ENCODE measurements at places on chromosomes 3 and 15.

- no peak for DNase-seq
These were observed 16.9 kb downstream of the TGFBR2 start for GRCh38 chr3:30623351-30623750.

DNA sequence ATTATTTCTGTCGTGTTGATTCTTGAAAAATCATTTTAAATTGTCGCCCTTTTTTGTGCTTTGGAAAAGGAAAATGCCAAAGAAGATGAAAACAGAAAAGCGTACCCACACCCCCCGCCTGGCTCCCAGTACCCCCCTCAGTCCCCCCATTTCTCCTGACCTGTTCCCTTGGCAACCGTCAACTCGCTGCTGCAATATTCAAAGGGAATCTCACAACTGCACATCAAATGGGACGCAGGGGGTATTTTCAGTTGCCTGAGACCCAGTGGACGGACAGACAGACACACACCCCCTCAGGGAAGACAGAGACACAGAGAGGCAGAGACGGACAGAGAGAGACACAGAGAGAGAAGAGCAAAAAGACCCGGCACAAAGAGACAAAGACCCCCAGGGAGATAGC, 83.5 kb upstream of the PRR20G start:
- DNase-seq, result no peak

DNA sequence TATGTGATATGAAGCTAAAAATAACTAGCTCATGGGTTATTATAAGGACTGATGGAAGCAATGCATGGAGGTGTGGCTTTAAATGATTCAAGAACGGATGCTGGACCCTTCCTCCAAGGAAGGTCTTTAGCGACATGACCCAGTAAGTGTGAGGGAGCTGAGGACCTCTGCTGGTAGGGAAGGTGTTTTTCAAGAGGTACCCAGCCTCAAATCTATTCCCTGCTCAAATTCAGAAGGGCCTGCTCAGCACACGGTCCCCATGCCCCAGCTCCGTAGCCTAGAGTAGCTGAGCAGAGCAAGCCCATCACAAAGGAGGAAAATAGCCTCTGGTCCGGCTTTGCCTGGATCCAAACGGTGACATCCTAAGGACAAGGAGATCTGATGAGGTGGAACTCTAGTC, 266.2 kb upstream of the IGF1R start:
- no peak for DNase-seq

DNA sequence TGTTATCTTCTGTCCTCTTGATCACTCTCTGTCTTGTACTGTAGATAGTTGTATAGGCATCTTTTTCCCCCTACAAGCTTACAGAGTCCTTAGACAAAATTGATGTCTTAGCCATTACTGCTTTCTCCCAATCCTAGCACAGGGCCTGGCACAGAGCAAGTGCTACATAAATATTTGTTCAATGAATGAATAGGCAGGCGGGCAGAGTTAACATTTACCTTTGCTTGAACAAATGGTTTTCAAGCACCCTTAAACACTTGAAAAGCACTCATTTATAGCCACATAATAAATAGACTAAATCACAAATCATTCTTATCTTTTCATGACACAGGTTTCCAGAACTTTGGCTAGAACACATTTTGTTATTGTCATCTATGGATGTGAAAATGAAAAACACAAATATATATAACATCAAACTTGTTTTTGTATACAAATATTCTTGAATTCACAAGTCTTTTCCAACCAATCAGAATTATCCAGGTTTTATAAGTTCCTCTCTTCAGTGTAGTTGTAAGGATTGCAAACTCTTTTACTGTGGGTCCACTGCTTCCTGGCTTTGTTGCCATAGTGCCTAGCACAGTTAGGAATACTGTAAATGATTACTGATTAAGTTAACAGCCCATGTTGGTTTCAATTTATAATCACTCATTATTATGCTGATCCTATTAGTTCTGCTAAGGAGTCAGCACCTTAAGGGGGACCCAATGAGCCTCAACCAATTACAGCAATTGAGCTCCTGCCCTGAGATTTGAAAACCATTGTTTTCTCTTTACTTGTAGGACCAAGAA, 61.9 kb downstream of the ISL2 start:
- no peak for DNase-seq

GRCh38 chr3:41163006-41163405, 36.3 kb upstream of the CTNNB1 start:
- no peak for DNase-seq

GRCh38 chr3:33001889-33002288, 50.4 kb downstream of the CCR4 start:
- no peak for DNase-seq

DNA sequence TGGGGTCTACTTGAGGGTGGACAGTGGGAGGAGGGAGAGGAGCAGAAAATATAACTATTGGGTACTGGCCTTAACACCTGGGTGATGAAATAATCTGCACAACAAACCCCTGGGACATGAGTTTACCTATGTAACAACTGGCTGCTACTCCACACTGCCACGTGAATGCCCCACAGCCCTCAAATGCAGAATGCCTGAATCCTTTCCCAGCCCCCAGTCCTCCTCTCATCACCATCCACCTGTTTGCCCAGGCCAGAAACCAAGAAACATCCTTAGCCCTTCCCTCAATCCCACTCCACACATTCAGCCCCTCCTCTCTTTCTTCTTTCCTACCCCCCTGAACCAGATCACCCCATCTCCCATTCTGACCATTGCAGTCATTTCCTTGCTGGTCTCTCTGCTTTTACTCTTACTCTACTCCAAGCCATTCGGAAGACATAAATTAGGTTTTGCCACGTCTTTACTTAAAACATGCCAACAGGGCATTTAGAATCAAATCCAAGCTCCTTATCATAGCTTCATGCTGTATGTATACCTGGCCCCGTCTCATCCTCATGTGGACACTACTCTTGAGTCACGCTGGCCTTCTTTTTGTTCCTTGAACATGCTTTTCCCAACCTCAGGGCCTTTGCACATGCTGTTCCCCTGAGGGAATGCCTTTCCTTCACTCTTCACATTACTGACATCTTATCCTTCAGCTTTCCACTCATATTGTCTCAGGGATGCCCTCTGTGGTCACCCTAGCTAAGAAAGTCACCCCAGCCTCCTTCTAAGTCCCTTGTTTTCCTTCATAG, 137.5 kb upstream of the ABHD17C start:
- no peak for DNase-seq

GRCh38 chr3:194865061-194865460, 179.4 kb downstream of the FAM43A start:
- DNase-seq, result no peak

DNA sequence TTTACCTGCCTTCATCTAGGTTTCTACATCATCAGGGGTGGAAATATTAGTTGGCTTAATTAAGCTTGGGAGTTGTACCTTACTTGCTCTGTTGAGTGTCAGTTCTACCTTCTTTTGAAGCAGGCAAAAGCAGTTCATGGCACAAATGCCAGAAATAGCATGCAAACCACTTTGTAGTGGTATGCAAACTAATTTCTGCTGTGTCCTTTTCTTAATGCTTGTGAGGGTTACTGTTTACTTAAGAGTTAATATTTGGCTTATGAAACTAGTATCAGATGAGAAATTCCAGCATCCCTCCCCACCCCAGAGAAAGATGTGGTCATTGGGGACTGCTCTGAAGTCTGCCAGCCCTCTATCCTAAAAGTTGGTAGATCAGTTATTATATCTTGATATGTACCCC, 7.1 kb downstream of the ATP2C1 start:
- no peak for DNase-seq

- DNase-seq, result no peak
These were observed at the start of gene CXCR6 for GRCh38 chr3:45943207-45943846. Gene CXCR6, plus strand, starts transcription at chr3:45943464. Its CDS starts 3,018 bp downstream, at chr3:45946482.

GRCh38 chr3:183381179-183381578, 47.2 kb downstream of the MCF2L2 start:
- peak; percentile 46 for DNase-seq

DNA sequence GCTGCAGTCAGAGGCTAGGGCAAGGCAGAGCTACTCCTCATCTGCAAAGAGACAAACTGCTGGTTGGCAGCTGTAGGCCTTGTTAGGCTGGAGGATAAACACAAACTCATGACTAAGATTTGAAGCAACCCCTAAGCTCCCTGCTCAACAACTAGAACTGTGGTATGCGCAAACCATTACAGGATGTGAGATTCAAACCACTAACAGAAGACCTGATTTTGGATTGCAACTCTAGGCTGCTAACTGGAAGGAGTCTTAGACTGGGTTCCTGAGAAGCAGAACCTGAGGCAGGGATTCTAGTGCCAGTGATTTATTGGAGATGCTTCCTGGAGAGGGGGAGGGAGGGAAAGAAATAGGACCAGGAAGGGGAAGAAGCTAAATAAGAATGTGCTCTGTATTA, 22.5 kb downstream of the CCR4 start:
- DNase-seq, result peak; percentile 22

- no peak for DNase-seq
These were observed 11.8 kb downstream of the CYFIP1 start for GRCh38 chr15:22968366-22968765.

GRCh38 chr3:188085584-188086560, 68.1 kb upstream of the LPP start:
- DNase-seq, result no peak

- no peak for DNase-seq
These were observed 9.7 kb upstream of the CALML4 start for GRCh38 chr15:68214838-68215254.

DNA sequence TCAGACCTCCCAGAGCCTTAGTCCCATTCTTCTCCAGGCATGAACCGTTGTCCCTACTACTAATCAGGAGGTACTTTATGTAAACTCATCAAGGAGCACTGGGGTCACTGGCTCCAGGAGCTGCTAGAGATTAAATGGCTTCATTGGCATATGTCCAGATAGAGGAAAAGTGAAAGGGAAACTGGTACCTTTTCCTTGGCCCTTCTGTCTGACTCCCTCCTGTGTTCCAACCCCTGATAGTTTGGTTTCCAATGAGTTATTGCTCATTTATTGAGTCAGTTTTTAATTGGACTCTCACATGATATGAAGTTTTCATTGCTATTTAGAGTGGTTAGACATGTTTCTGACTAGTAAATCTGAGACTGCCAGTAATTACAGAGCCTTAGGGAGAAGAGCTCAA, 130.5 kb upstream of the BFSP2 start:
- DNase-seq, result no peak

DNA sequence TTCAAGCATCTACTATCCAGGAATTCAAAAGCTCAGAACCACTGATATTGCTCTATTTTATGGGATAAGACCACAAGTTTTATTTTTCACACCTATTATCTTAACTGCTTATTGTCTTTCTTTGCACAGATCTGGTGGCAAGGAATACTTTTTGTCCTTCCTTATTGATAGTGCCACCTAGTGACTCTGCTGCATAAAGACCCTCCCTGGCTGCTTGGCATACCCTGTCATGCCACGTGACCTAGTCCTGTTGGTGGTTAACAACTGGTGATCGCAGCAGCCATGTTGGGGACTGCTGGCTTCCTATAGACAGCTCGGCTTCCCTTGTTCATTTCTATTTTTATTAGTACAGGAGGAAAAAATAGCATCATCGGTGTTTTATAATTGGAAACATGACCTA, 236.3 kb downstream of the MEX3B start:
- DNase-seq, result no peak

DNA sequence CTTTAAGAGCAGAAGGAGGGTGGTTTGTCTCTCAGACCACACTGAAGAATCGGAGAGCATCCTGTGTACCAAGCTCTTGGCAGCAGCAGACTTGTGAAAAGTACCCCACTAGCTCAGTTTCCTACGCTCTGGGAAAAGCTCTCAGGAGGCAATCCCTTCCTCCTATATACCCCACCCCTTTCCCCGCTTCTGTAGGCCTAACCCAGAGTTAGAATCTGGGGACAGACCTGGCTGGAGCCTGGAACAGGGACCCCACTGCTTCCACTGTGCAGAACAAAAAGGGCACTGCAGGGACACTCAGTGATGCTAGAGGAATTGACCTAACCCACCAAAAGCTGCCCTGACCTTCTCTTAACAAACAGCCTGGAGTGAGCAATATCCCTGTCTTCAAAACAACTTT, 70.0 kb upstream of the CCDC39 start:
- no peak for DNase-seq

- no peak for DNase-seq
These were observed 235.4 kb downstream of the FOXP1 start for GRCh38 chr3:71348001-71348632.

- peak; percentile 45 for DNase-seq
These were observed 29.7 kb downstream of the STARD9 start for GRCh38 chr15:42604894-42605744.

- DNase-seq, result no peak
These were observed 20.7 kb upstream of the LPP start for GRCh38 chr3:188133219-188133618.

DNA sequence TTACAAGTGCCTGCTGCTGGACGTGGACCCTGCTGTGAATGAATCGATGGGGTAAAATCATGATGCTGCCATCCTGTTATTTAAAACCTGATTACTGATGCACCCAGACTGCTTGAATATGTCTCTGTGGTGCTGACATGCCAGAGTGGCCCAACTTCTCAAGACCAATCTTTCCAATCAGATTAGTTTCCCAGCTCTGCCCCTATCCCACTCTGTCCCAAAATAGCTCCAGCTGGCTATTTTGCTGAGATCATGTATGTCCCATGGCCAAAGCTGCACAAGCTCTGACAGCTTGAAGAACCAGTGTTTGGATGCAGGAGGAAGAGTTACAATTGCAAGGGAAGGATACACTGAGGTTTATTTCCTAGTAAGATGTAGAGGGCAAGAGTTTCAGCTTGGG, 153.6 kb downstream of the TMEM108 start:
- no peak for DNase-seq

- DNase-seq, result no peak
These were observed 39.5 kb downstream of the HACD3 start for GRCh38 chr15:65569728-65570127.

DNA sequence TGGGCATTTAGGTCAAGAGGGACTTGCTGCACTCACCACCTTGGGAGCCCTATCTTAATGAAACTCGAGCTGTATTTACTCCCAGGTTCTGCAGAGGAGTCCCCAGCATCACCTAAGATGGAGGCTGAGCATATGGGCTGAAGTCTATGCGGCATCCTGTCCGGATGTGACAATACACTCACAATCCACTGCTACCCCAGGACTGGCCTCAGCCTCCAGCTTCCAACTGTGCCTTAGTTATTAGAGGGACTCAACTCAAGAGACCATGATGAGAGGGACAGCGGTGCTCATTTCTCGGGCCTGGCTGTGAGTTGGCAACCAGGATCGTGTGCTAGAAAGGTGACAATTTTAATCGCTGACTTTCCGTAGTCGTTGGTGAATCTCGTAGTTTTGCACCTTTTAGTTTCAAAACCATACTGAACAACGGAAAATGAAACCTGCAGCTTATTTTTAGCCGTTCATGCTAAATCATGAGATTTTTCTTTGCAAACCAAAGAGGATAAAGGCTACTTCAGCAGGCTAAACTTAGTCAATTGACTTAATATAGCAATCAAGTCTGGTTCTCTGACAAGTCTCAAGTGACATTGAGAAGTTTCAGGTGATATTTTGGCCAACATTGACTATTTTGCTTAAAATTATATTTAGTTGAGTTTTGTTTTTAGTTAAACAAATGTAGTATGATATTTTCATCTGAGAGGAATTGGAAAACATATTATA, 11.1 kb downstream of the ZBTB38 start:
- DNase-seq, result no peak

Measured in SJSA1 (cell line).